ENCODE measurements at places on chromosomes 1 and 21.

GRCh38 chr1:44497422-44498170 lies 92.5 kb downstream of the RNF220 start:
- DNase-seq, result no peak
- peaks cover 16% of the 10 kb centered on the region for H3K4me1 ChIP-seq
- H3K27me3 ChIP-seq, result no peaks in the 10 kb centered on the region

DNA sequence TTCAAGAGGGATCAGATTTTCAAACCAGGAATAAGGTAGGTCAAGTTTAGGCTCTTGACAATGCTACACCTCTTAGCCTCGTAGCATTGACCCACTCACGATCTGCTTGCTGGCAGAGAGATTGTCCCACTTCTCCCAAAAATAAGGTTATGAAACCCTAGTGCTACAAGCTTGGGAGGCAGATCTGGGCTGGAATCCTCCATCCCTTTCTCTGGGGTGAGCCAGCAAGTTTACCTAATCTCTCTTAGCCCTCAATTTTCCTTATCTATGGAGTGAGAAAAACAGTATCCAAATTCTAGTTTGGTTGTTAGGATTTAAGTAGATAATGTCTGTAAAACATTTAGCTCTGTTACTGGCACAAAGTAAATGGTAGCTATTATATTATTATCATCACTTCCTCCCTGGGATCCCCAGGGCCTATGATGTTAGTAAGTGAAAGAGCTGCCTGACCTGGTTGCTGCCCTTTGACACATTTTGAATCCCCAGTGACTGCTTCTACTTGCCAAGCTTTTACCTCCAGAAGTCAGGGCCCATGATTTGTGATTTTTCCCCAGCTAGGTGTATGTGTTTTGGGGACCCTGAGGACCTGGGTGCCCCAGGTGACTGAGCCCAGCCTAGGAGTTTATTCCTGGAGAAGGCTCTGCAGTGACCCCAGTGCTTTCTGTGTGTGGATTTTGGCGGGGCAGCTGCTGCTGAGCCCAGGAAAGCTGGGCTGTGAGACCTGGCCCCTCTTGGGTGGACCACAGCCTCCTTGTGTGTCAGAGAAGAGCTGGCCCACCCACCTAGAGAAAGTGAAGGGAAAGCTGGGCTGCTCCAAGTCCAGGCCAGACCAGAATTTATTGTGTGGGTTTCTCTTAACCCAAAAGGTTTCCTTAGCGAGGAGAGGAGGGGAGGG lies 48.2 kb upstream of the VANGL1 start:
- H3K27ac ChIP-seq, result no peak overlapping the region
- H3K4me3 ChIP-seq, result no peak overlapping the region
- H3K4me1 ChIP-seq, result peaks cover 14% of the 10 kb centered on the region

- H3K4me1 ChIP-seq, result peaks cover 4% of the 10 kb centered on the region
- no peaks in the 10 kb centered on the region for H3K36me3 ChIP-seq
- H3K27ac ChIP-seq, result peak overlapping the region; percentile 52
- no peak for DNase-seq
- no peak overlapping the region for H3K4me3 ChIP-seq
These were observed 18.2 kb upstream of the LAMTOR5 start for GRCh38 chr1:110425612-110426152.

GRCh38 chr21:34733852-34734251 lies 65.1 kb downstream of the CLIC6 start:
- no peaks in the 10 kb centered on the region for H3K4me1 ChIP-seq
- no peak for DNase-seq
- H3K4me3 ChIP-seq, result no peak overlapping the region

- H3K4me3 ChIP-seq, result peak overlapping the region; percentile 92
- H3K27me3 ChIP-seq, result no peaks in the 10 kb centered on the region
- H3K27ac ChIP-seq, result peak overlapping the region; percentile 78
- H3K4me1 ChIP-seq, result peaks cover 31% of the 10 kb centered on the region
These were observed 371 bp upstream of the ODF2L start for GRCh38 chr1:86396498-86396890.

DNA sequence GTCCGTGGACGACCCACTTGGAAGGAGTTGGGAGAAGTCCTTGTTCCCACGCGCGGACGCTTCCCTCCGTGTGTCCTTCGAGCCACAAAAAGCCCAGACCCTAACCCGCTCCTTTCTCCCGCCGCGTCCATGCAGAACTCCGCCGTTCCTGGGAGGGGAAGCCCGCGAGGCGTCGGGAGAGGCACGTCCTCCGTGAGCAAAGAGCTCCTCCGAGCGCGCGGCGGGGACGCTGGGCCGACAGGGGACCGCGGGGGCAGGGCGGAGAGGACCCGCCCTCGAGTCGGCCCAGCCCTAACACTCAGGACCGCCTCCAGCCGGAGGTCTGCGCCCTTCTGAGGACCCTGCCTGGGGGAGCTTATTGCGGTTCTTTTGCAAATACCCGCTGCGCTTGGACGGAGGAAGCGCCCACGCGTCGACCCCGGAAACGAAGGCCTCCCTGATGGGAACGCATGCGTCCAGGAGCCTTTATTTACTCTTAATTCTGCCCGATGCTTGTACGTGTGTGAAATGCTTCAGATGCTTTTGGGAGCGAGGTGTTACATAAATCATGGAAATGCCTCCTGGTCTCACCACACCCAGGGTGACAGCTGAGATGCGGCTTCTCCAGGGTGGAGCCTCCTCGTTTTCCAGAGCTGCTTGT lies 32.4 kb downstream of the PRMT2 start:
- peaks cover 36% of the 10 kb centered on the region for H3K27me3 ChIP-seq
- no peak for DNase-seq
- no peak overlapping the region for H3K27ac ChIP-seq
- peak overlapping the region; percentile 39 for H3K4me3 ChIP-seq

DNA sequence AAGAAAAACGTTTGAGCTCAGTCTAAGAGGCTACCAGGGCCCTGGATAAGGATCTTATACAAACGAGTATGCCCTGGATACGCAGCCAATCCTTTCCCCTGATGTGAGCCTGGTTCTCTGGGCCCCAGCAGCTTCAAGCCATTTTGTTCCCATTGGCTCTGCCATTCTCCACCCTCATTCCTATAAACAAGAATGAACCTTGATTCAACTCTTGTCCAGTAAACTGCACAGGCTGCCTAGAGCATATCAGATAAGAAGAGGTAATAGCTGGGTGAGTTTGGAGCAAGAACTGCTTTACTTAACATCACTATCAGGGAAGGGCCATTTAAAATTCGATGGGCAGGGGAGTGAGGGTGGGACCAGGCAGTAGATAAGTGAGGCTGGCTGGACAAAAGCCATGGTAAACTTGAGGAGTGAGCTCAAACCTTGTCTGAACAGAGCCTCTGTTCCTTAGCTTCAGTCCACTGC lies 11.3 kb downstream of the BTG2 start:
- no peak for DNase-seq
- H3K27ac ChIP-seq, result peak overlapping the region; percentile 38
- no peak overlapping the region for H3K4me3 ChIP-seq
- H3K27me3 ChIP-seq, result no peaks in the 10 kb centered on the region

DNA sequence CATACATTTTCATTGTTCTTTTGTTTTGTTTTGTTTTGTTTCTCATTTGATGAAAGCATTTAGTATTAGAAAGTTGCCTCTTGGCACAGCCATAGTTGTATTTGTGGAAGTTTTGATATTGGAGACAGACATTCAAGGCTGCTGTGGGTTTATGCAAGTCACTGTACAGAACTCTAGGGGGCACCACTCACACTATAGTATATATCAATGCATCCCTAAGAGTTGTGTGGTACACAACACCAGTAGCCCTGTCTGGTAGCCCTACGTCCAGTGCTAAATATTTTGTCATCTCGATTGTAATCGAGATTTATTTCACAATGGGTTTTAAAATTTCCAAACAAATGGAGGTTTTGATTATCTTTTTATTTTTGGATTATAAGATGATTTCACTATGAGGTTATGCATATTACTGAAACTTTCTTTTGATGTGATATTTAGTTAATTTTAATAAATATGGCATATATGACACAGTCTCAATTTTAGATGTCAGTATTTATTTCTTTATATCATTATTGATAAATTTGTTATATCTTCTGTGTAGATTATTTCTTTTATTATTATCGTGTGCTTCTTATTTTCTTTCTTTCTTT lies 112.2 kb downstream of the NR5A2 start:
- H3K36me3 ChIP-seq, result no peaks in the 10 kb centered on the region
- H3K27ac ChIP-seq, result no peak overlapping the region
- no peaks in the 10 kb centered on the region for H3K27me3 ChIP-seq
- no peaks in the 10 kb centered on the region for H3K4me1 ChIP-seq
- no peak overlapping the region for H3K4me3 ChIP-seq

DNA sequence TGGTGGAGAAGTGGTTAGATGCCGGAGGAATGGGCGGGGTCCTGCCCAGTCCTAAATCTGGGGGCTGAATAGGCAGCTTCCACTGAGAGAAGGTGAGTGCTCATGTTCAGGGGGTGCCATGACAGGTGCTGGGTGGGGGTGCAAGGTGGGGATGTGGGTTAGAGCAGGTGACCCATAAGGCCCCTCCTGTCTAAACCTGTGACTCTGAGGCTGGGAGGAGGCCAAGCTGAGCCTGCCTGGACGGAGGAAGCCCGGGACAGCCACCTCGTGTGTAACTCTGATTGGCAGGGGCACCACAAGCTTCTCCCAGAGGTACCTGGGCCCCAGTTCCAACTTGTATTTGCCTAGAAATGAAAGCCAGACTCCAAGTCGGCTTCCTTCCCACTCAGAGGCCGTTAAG lies 10.7 kb downstream of the GPR157 start:
- peaks cover 18% of the 10 kb centered on the region for H3K36me3 ChIP-seq
- no peak overlapping the region for H3K27ac ChIP-seq
- peaks cover 12% of the 10 kb centered on the region for H3K4me1 ChIP-seq
- no peak for DNase-seq
- H3K4me3 ChIP-seq, result no peak overlapping the region

DNA sequence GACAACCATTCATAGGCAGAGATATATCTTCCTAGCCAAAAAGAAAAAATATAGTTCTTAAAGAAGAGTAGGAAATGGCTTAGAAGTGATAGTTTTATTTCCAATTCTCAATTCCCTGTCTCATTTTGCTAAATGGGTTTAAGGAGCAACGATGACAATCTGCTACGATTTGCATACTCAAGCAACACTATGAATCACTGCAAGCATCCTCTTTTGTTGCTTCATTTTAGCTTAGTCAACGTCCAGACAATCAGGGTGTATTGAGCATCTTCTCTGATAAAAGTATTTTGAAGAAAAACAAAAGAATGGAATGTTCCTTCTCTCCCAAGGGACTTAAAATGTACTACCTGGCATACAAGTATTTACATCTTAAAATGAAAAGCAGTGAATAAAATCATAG lies 80.6 kb downstream of the RGS7 start:
- DNase-seq, result no peak
- H3K4me1 ChIP-seq, result no peaks in the 10 kb centered on the region
- H3K4me3 ChIP-seq, result no peak overlapping the region
- no peak overlapping the region for H3K27ac ChIP-seq
- H3K36me3 ChIP-seq, result no peaks in the 10 kb centered on the region

GRCh38 chr1:150144606-150145005 lies 5.1 kb upstream of the PLEKHO1 start:
- DNase-seq, result no peak
- H3K36me3 ChIP-seq, result peaks cover 4% of the 10 kb centered on the region
- H3K27me3 ChIP-seq, result no peaks in the 10 kb centered on the region
- H3K27ac ChIP-seq, result no peak overlapping the region

- H3K27me3 ChIP-seq, result no peaks in the 10 kb centered on the region
- DNase-seq, result no peak
- peaks cover 99% of the 10 kb centered on the region for H3K4me1 ChIP-seq
- H3K4me3 ChIP-seq, result no peak overlapping the region
These were observed 22.1 kb downstream of the HSPG2 start for GRCh38 chr1:21914880-21915640.

DNA sequence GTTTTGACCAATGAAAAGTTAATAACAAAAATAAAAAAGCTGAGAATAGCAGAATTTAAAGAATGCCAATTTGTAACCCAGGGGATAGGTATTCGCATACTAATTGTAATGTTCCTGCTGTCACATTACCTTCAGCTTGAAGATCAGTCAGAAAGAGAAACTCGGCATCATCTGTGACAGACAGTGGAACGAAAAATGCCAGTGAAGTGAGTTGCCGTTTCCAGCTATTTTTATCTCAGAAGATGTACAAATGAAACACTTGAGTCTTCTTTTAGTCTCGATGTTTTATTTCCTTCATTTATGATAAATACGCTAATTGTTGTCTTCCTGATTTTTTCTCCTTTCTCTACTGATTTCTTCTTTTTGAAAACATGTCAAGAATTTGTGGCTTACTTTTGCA lies 26.1 kb downstream of the RGS21 start:
- DNase-seq, result no peak
- H3K27ac ChIP-seq, result no peak overlapping the region
- no peaks in the 10 kb centered on the region for H3K4me1 ChIP-seq
- no peaks in the 10 kb centered on the region for H3K27me3 ChIP-seq
- no peaks in the 10 kb centered on the region for H3K36me3 ChIP-seq
- no peak overlapping the region for H3K4me3 ChIP-seq

- no peaks in the 10 kb centered on the region for H3K27me3 ChIP-seq
- H3K4me3 ChIP-seq, result no peak overlapping the region
- no peak for DNase-seq
- H3K36me3 ChIP-seq, result no peaks in the 10 kb centered on the region
- no peaks in the 10 kb centered on the region for H3K4me1 ChIP-seq
These were observed 130.0 kb downstream of the HS2ST1 start for GRCh38 chr1:87044424-87044823.

DNA sequence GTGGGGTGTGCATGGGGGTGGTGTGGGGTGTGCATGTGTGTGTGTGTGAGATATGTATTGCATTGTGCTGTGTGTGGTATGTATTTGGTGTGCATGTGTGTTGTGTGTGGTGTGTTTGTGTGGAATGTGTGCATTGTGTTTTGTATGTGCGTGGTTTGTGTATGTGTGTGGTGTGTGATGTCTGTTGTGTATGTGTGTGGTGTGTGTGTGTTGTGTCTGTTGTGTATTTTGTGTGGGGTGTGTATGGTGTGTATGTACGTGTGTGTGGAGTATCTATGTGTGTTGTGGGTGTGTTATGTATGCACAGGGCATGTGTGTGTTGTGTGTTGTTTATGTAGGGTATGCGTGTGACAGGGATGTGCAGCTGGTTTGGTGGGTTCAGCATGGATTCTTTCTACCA lies 67.8 kb upstream of the COG2 start:
- H3K4me3 ChIP-seq, result no peak overlapping the region
- no peaks in the 10 kb centered on the region for H3K36me3 ChIP-seq
- H3K27ac ChIP-seq, result no peak overlapping the region
- peaks cover 6% of the 10 kb centered on the region for H3K27me3 ChIP-seq
- DNase-seq, result peak; percentile 80
- no peaks in the 10 kb centered on the region for H3K4me1 ChIP-seq

DNA sequence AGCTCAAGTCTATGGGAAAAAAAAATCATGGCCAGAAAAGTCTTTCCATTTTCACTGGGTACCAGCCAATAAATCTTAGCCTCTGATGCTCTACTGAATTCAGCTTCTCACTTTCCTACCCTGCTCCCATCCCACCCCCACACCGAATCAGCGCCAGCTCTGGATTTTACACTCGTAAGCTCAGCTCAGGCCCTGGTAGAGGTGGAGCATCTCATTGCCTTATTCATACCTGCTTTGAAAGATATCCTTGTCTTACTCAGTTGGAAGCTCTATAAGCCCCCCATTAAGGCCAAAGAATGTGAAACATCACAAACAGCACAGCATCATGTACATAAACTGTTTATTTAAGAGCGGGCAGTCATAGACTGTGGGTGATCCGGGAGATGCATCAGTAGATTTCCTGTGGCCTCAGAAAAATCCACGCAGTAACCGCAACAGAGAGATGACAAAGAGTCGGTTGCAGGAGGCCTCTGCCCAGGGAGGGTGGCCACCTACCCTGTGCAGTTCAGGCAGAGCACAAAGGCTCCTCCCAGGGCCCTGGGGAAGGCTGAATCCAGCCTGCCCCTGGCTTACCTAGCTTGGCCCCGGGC lies 36.4 kb upstream of the ETS2 start:
- DNase-seq, result no peak
- peak overlapping the region; percentile 49 for H3K27ac ChIP-seq
- no peak overlapping the region for H3K4me3 ChIP-seq
- no peaks in the 10 kb centered on the region for H3K36me3 ChIP-seq
- no peaks in the 10 kb centered on the region for H3K27me3 ChIP-seq

Data from esophagus muscularis mucosa (tissue), 4 donors.